ENCODE measurements at places on chromosomes 4 and X.
A peak's percentile ranks its signal among the peaks of the same experiment; 100 is the strongest.

- peak; percentile 51 for DNase-seq
Observed at GRCh38 chr4:82561786-82562563, at the start of gene TMEM150C. Gene TMEM150C, minus strand, starts transcription at chr4:82561988. Its CDS starts 57,331 bp downstream, at chr4:82504657.

- DNase-seq = peak; percentile 94
Observed at GRCh38 chrX:28010875-28011274, 29.6 kb upstream of the DCAF8L1 start.

DNA sequence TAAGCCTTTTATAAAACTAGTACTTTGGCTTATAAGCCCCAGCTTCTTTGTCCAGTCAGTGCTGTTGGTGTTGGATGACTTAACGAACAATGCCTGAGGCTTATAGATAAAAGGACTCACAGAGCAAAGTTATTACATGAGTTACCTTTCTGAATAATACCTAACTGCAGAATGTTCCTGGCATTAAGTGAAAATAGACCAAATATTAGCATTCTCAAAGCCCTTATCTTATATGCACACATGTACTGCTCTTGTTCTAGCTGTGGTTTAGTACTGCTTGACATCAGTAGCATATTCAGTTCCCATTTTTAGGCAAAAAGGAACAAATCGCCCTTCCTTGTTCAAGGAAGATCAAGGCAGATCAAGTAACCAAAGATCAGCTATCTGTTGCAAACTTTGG, 131.6 kb downstream of the ZNF330 start:
- no peak for DNase-seq

DNA sequence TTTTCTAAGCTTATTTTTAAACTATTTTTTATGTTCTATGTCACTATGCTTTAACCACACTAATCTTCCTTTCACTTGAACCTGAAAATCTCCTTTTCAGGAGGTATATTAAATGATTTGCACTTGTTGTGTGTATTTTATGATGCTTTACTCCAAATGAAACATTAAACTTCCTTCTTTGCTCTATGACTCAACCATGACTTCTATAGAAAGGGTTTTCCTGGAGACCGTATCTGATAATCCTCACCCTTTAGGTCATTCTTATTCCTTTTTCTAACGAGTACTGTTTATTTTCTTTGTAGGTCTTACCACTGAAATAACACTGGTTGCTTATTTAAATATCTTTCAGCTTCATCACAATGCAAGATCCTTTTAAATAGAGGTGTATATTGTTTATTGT, 1163.2 kb downstream of the PCDH18 start:
- DNase-seq = no peak

GRCh38 chr4:7396186-7396910, 38.4 kb downstream of the PSAPL1 start:
- DNase-seq = no peak

DNA sequence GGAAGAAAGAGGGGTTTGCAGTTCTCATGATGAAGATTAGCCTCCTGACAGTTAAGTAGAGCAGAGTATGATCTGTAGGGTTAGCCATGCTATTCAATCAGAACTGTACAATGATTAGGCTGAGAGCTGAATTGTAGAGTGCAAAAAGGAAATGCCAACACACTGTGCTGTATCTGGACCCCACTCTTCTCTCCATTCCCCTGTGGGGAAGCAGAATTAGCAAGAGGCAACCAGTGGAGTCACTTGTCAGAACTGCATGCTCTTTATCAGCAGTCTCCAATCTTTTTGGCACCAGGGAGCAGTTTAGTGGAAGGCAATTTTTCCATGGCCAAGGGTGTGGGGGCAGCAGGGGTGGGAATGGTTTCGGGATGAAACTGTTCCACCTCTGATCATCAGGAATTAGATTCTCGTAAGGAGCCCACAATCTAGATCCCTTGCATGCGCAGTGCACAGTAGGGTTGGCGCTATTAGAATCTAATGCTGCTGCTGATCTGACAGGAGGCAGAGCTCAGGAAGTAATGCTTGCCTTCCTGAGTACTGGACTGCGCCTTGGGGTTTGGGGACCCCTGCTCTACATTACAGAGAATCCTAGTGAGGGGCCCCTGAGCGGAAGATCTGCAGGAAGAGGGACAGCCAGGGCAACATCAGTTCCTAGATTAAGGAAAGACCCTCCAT, 19.4 kb downstream of the TBC1D9 start:
- DNase-seq = no peak

GRCh38 chr4:127586922-127587571, 45.7 kb upstream of the INTU start:
- DNase-seq = peak; percentile 41

DNA sequence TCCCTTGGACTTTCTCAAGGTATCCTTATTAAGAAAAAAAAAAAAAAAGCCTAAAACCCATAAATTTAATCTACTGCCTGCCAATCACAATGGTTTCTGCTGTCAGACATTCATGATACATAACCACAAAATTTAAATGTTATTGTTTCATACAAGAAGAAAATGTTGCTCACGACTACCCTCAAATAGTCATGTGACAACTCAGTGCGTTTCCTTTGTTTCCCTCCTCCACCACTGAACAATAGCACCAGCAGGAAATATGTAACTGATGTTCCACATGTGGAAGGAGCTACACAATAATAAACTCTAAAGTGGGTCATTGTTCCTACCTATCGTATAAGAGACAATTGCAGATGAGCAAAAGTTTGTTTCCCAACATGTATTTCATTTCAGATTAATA, 244.1 kb upstream of the EDNRA start:
- no peak for DNase-seq

DNA sequence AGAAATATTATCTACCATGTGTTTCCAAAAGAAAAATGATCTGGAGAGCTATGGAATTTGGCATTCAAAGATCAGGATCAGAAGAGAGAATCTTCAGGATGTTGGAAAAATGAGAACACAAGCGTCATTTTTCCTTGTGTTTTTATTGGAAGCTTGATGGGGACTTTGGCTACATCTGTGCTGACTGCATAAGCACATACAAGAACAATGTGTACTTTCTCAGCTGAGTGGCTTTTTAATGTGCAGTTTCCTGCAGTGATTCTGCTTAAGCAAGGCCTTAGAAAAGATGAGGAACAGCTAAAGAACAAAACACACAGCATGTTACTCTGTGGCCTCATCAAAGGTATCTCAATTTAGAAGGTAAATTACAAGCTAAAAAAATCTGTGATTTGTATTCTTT, 1039.9 kb downstream of the GLUD2 start:
- no peak for DNase-seq

GRCh38 chrX:109343671-109344070, 138.2 kb downstream of the GUCY2F start:
- DNase-seq = no peak

GRCh38 chr4:30068234-30068633, 651.9 kb upstream of the PCDH7 start:
- DNase-seq = no peak
